ENCODE measurements at places on chromosomes 4 and X.
A peak's percentile ranks its signal among the peaks of the same experiment; 100 is the strongest.

DNA sequence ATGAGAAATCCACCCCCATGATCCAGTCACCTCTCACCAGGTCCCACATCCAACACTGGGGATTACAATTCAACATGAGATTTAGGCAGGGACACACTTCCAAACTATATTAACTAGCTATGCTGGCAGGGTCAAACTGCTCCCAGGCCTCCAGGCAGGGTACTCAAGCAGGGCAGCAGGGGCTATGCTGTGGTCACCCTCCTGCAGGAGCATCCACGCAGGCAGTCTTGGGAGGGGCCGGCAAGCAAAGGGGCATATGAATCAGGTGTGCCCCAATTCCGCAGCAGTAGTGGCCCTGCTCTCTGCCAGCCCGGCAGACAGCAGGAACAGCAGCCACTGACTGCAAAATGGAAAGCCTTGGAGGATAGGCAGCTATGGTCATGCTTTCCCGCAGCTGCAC lies 74.6 kb upstream of the PRDX4 start:
- no peak for DNase-seq

- DNase-seq = no peak
Observed at GRCh38 chrX:77975755-77976154, 6.3 kb upstream of the PGAM4 start.

- no peak for DNase-seq
Observed at GRCh38 chrX:131741103-131741581, 197.3 kb downstream of the OR13H1 start.

- no peak for DNase-seq
Observed at GRCh38 chr4:31482691-31483090, 762.5 kb downstream of the PCDH7 start.

DNA sequence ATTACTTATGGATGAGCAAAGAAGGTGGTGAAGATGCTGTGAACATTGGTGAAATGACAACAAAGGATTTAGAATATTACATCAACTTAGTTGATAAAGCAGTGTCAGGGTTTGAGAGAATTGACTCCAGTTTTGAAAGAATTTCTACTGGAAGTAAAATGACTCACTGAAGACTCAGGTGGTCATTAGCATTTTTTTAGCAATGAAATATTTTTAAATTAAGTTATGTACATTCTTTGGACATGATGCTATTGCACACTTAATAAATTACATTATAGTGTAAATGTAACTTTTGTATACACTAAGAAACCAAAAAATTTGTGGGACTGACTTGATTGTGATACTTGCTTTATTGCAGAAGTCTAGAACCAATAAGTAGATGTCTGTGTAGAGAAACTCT lies 56.9 kb downstream of the USO1 start:
- DNase-seq = peak; percentile 9

- DNase-seq = no peak
Observed at GRCh38 chrX:16480049-16480448, 169.9 kb upstream of the S100G start.

- no peak for DNase-seq
Observed at GRCh38 chr4:87851953-87852352, 19.2 kb downstream of the MEPE start.

DNA sequence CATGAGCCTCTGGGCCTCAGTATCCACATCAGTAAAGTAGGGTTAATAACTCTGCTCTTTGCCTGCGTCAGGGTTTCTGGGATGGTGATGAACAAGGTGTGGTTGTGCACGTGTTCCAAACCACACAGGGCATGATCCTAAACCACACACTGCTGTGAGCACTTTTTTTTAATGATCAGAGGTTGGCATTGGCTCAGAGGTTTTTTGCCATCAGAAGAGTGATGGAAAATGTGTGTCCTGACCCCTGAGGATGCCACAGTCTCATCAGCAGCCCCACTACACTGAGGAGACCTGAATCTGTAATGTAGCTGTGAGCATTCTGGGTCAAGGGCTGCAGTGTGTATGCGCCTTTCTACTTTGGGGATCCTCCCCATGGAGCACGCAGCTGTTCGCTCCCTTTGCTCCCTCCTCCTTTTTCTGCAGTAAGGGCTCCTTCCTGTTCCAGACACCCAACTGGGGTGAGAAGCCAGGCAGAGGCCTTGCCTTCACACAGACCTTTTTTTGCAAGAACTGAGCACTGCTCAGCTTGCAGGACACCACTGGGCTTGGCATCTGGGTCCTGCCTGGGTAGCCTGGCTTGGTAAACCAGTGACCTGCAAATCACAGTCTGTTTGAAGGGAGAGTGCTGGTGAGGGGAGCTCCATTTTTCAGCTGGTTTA lies 87.5 kb downstream of the MAMLD1 start:
- no peak for DNase-seq

GRCh38 chrX:46574774-46575381 lies 1.3 kb downstream of the CHST7 start:
- DNase-seq = no peak

DNA sequence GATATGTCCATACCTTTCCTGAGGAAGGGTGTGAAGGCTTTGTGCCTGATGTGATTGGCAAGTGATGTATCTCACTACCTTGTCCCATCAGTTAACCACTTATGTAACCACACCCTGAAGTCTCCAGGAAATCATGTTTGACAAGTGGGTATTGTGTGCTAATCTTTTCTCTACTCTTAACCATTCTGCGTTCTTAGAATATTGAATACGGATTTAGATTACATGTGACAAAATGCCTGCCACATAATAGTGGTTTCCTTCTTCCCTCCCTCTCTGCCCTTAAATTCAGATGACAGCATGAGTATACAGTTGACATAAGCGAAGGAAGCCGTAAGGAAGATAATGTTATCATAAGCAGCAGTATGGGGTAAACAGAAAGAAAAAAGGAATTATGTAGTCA lies 108.4 kb downstream of the KLHL8 start:
- no peak for DNase-seq

DNA sequence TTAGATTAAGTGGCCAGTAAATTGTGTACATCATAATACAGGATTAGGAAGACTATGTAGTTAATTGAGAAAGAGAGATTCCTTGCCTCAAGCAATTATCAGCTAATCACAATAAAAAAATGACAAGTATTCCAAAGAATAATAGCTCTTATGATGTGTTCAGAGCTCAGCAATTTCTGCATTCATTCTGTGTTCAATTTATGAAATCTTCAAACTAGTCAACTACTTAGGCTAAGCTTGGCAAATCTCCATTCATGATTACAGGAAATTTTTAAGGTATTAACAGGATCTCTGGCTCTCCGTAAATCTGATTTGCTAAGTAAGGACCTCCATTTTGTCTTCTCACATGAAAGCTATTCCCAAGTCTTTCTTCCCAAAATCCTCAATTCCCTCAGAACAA lies 256.9 kb upstream of the TEX13A start:
- DNase-seq = no peak

DNA sequence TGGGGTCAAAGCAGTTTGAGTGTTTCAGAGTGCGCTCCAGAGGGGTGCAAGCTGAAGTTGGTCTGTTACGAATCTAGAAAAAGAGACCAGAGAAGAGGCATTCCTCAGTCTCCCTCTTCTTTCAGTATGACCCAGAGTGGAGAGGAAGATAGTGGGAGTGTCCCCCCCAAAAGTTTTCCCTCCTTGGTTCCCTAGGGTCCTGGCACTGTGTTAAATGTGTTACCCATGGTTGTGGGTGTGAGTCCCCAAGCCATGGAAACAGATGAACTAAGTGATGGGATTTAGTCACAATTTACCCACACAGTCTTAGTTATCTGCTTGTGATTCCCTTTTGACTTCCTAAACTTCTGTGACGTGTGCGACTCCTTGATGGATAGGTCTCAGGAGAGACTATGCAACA lies 27.0 kb upstream of the NAF1 start:
- DNase-seq = no peak

- DNase-seq = no peak
Observed at GRCh38 chr4:57689693-57690205, 579.6 kb upstream of the IGFBP7 start.

GRCh38 chrX:154486396-154487207 lies at the start of gene UBL4A:
UBL4A (minus strand) TSS chrX:154486615; CDS start chrX:154486584, 31 bp downstream.
- no peak for DNase-seq

GRCh38 chr4:120864969-120865368 lies 57.6 kb downstream of the PRDM5 start:
- DNase-seq = no peak

- DNase-seq = no peak
Observed at GRCh38 chr4:167144605-167145004, 89.7 kb downstream of the SPOCK3 start.

- no peak for DNase-seq
Observed at GRCh38 chrX:49992853-49993252, 70.5 kb downstream of the CLCN5 start.

DNA sequence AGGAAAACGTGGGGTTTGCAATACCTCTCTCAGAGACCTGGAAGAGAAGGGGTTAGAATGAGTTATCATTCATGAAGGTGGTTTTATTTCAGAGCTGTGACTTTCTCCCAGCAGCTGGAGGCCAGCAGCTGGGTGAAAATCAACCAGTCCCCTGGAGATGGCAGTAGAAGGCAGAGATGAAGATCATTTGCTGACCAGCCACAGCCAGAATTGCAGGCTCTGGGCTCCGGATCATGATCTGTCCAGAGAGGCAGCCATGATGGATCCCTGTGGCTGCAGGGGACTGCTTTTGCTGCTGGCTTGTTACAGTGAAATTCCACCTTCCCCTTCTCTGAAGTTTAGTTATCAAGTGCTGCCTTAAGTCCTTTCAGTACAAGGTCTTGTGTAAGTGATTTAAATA lies 46.9 kb upstream of the TAB3 start:
- no peak for DNase-seq

DNA sequence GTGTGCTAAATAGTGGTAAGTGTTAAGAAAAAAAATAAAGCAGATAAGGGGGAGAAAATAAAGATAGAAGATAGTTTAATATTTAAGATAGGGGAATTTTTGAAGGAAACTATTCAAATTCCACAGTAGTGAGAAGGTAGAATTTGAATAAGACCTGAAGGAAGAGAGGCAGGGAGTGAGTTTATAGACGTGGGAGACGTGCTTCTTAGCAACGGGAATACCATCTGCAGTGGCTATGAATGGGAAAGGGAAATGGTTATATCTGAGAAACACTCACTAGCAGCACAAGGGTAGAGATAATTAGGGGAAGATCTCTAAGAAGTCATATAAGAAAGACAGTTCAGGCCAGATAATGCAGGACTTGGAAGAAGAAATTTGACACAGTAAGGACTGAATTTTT lies 854.5 kb upstream of the EPHA5 start:
- DNase-seq = no peak

GRCh38 chrX:129606918-129607317 lies 47.8 kb downstream of the APLN start:
- no peak for DNase-seq

DNA sequence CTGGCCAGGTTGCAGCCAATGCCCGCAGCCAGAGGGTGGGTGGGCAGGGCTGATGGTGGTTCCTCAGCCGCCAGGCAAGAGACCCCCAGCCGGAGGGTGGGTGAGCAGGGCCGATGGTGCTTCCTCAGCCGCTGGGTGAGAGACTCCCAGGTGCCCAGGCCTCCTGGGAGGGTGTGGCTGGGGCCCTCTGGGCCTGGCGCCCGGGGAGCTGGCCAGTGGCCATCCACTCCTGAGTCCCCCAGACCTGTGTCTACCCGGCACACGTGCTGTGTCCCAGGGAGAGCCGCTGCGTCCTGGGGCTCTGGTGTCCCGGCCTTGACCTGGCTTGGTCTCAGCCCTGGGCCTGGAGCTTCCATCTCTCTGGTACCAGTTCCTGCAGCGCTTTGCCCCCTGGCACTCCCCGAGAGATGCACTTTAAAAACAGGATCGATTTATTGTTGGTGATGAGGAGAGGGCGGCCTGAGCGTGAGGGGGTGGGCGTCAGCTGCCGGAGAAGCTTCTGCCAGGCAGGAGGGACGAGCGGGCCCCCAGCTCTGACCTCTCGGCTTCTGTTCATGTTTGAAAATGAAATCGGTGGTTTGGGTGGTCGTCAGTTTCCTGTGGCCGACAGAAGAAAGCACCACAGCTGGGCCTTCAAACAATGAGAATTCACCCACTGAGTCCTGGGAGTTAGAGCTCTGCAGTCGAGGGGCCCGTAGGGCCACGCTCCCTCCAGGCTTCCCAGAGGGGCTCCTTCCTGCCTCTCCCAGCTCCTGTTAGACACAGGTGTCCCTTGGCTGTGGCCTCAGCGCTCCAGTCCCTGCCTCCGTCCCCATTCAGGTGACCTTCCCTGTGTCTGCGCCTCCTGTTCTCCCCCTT lies 6.5 kb downstream of the DOK7 start:
- no peak for DNase-seq

DNA sequence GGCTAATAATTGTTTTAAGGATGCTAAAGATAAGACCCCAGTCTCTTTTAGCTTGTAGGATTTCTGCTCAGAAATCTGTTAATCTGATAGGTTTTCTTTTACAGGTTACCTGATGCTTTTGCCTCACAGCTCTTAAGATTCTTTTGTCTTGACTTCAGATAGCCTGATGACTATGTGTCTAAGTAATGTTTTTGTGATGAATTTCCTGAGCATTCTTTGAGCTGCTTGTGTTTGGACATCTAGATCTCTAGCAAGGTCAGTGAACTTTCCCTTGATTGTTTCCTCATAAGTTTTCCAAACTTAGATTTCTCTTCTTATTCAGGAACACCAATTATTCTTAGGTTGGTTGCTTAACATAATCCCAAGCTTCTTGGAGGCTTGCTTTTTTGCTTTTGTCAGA lies 104.1 kb downstream of the ZNF518B start:
- DNase-seq = no peak

GRCh38 chr4:107210450-107211239 lies 174.5 kb upstream of the DKK2 start:
- no peak for DNase-seq

GRCh38 chr4:160808174-160808573 lies 1355.6 kb downstream of the FSTL5 start:
- no peak for DNase-seq

DNA sequence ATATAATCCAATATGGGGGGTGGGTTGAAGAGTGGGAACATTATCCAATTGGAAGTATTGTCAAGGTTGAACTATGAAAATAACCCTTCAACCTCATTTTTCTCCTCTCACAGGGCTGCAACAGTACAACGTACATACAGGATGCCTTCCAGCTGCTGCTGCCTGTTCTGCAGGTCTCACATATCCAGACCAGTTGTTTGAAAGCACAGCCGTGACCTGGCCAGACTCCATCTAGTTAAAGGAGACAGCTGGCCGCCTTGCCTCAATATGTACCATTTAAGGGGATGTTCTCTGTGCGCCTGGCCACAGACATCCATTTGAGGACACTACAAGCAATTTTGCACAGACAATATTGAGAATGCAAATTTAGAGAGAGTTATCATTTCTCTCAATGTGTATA lies 75.7 kb downstream of the FAM114A1 start:
- no peak for DNase-seq

- DNase-seq = no peak
Observed at GRCh38 chrX:122203399-122203798, 980.7 kb upstream of the GRIA3 start.

GRCh38 chr4:116516711-116517110 lies 568.7 kb downstream of the TRAM1L1 start:
- no peak for DNase-seq

DNA sequence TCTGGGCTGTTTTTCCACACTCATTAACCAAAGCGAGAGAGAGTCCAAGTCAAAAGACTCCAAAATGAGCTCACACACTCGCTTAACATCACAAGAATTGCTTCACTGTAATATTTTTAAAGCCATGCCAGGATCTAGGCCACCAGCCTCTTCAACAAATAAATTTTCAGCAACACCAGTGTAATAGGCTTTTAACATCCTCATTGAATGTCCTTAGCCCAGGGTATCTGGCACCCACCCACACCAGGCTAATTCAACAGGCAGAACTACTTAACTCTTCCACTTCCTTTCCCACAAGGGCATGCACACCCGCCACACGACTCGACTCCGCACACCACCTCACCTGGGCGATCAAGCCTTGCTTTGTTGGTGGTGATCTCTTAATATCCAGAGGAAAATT lies 34.2 kb downstream of the FAT1 start:
- no peak for DNase-seq

- DNase-seq = no peak
Observed at GRCh38 chrX:96432647-96433046, 252.0 kb upstream of the DIAPH2 start.

All from fibroblast of skin of left biceps (primary cell).